Spleen (tissue), 13 donors: ENCODE measurements at places on chromosomes 2 and 18. TPM values are rescaled to one million over a fixed set of nuclear protein-coding genes. Genes with fewer than 3 reads are reported as not detected.

DNA sequence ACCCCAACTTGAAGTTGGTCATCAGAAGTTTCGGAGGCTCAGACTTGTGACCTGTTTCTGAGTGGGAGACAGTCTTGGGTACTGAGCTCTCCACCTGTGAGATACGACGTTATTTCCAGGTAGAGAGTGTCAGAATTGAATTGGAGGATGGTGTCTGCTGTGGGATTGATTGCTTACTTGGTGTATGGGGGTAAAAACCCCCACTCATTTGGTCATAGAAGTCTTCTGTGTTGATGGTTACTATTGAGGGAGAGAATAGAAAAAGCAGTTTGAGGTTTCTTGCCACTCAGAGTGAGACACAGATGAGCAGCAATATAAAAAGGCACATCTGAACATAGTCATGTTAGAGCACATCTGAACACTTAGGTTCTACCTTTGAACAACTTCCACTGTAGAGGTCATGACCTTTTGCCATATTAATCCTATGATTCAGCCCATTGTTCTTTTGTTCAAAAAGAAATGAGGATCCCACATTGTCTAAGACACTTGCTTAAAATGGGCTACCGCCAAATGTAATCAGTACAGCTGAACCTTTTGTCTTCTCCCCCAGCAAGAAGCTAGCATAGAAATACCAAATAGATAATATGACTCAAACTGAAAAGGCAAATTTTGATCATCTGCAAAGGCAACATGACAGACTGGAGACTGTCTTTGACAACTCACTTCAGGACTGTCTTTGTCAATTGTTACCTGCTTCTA is 73.3 kb downstream of the NAB1 start:
- H3K4me1 ChIP-seq: no peaks in the 10 kb centered on the region
- no peaks in the 10 kb centered on the region for H3K36me3 ChIP-seq
- no peak overlapping the region for H3K4me3 ChIP-seq
- no peak overlapping the region for H3K27ac ChIP-seq
- no peaks in the 10 kb centered on the region for H3K27me3 ChIP-seq

The SDC1 gene
- total RNA-seq: 16.6 TPM

DNA sequence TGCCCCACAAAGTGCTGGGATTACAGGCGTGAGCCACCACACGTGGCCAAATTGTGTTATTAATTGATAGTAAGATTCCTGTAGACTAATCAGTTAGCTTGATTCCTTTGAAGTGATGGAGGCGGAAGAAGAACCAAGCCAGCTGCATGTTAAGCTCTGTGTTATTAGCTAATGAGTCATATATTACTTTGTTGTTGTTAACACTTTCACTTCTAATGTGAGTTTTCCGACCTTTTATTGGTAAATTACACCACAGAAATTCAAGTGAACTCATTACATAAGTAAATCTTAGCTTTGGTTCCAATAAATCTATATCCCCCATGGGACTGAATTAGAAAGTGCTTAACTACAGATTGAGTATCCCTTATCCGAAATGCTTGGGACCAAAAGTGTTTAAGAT is 20.3 kb downstream of the CHMP1B start:
- H3K27me3 ChIP-seq: no peaks in the 10 kb centered on the region
- no peak overlapping the region for H3K27ac ChIP-seq
- H3K36me3 ChIP-seq: no peaks in the 10 kb centered on the region
- DNase-seq: no peak

DNA sequence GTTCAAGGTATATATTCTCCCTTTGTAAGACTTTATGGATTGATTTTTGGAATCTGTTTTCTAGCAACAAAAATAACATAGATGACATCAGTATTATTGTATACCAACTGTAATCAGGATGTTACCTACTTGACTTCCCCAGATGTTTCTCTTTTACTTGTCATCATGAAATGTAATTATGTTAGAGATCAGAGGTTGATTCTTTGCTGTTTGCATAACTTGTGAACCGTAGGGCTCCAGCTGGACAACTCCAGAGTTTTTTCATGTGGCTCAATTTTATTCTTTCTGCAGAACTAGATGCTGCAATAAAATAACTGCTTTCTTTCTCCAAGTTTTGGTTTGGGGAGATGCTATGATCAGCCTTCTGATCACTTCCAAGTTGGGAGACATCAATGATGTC is 58.1 kb downstream of the SPOPL start:
- DNase-seq: no peak
- no peak overlapping the region for H3K4me3 ChIP-seq
- H3K27ac ChIP-seq: no peak overlapping the region
- peaks cover 9% of the 10 kb centered on the region for H3K36me3 ChIP-seq
- H3K27me3 ChIP-seq: no peaks in the 10 kb centered on the region
- H3K4me1 ChIP-seq: no peaks in the 10 kb centered on the region
